Activated CD8-positive, alpha-beta T cell treated with anti-CD3 and anti-CD28 coated beads, Interleukin-2, amount 10 ng/mL, durations not matched to agents 7 days and 5 days (primary cell): ENCODE measurements at places on chromosomes 3 and 15. TPM values are rescaled to one million over a fixed set of nuclear protein-coding genes. Genes with fewer than 3 reads are reported as not detected.

The ZNF445 gene
- 26.7 TPM for total RNA-seq

- no peak overlapping the region for H3K4me3 ChIP-seq
- H3K4me1 ChIP-seq, result no peaks in the 10 kb centered on the region
- no peaks in the 10 kb centered on the region for H3K36me3 ChIP-seq
- H3K27ac ChIP-seq, result no peak overlapping the region
- no peak for DNase-seq
Measured at GRCh38 chr15:36612063-36612788, 32.8 kb downstream of the CDIN1 start.

GRCh38 chr3:10375296-10376053 lies 54.6 kb upstream of the SEC13 start:
- H3K27ac ChIP-seq, result no peak overlapping the region
- no peak for DNase-seq
- H3K4me1 ChIP-seq, result no peaks in the 10 kb centered on the region
- no peaks in the 10 kb centered on the region for H3K36me3 ChIP-seq

The C3orf49 gene
- total RNA-seq, result not detected

The MAP2K5 gene
- 18.3 TPM for total RNA-seq
